ENCODE measurements at places on chromosomes 5 and 9.

- DNase-seq = no peak
These were observed 70.4 kb downstream of the RGS7BP start for GRCh38 chr5:64576250-64576649.

DNA sequence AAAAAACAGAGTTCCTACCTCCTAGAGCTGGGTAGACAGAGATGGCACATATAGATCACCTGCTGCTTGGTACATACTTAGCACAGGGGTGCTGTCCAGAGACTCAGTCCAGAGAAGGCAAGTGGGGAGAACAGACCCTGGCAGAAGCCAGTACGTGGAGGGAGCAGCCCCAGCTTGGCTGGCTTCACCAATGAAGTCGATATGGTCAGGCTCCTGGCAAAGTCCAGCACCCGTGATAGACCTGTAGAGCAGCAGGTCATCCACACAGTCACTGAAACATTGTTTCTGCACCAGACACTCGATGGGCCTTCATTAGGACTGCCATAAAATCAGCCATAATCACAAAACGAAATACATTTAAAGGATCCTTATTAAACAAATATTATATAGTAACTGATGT is 45.8 kb downstream of the WHRN start:
- DNase-seq = no peak

DNA sequence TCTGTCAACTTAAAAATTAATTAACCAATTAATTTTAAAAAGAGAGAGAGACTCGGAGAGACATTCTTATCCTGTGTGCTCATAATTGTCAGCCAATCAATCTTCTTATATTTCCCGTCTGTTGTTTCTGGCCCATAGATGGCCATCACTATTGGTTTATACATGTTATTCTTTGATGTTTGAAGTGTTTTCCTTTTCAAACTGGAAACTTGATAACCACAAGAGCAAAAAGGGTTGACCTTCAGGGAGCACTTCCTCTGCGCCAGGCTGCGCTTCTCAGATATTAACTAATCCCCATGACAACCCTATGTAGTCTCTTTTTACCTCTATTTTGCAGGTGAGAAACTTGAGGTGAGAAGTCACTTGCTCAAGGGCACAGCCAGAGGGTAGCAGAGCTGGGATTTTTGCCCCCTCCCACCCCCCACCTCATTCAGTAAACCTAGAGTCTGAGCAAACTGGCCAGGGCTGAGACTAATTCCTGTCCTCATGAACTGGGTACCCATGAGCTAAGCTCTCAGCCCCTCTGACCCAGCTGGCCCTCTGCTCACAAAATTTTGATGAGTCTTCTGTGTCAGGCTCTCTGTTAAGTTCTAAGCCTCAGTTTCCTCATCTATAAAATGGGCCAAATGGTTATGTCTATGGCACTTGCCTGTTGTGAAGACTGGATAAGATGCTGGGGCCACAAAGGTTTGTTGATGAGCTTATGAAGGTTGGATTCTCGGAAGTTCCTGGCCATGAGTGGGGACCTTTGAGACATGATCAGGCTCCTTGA is 86.0 kb upstream of the SH3PXD2B start:
- no peak for DNase-seq

DNA sequence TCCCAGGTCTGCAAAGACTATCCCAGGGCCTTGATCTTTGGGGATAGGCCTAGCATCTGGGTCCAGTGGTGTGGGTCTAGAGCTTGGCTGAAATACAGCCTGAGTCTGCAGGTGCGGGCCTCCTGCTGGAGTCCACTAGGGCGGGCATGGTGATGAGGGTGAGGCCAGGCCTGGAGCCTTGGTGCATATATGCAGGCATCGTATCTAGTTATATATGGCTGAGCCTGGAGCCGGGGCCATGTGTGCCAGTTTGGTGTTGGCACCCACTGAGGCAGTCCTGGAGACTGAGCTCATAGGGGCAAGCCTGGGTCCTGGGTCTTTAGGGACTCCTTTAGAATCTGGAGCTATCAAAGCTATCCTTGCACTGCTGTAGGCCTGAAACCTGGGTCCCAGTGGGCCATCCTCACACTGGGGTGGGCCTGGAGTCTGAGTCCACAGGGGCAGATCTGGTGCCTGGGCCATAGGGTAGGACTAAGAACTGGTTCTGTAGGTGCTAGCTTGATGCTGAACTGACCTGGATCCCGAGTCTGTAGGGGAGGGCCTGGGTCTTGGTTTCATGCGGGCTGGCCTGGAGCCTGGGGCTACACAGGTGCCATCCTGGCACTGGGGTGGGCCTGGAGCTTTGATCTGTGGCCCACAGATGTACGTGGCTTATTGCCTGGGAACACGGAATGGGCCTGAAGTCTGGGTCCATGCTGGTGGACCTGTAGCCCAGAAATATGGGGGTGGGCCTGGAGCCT is 346.5 kb upstream of the MEF2C start:
- DNase-seq = no peak

- DNase-seq = no peak
These were observed 48.9 kb downstream of the DAB2IP start for GRCh38 chr9:121700165-121700831.

DNA sequence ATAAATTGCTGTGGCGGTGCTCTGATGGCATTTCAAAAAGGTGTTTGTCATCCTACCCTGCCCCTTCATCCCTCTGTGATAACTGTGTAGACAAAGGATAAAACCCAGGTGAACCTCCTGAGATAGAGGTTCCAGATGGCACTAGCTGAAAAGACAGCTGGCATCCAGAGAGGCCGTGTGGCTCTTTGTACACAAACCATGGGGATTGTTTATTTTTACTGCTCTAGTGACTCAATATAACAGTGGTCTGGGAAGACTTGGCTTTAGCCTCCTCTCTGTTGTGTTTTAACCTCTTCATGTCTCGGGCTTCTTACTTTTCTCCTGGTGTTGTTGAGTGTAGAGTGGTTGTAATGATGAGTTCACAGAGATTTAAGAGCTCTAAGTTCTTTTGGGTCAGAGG is 48.8 kb downstream of the SH3GL2 start:
- no peak for DNase-seq

DNA sequence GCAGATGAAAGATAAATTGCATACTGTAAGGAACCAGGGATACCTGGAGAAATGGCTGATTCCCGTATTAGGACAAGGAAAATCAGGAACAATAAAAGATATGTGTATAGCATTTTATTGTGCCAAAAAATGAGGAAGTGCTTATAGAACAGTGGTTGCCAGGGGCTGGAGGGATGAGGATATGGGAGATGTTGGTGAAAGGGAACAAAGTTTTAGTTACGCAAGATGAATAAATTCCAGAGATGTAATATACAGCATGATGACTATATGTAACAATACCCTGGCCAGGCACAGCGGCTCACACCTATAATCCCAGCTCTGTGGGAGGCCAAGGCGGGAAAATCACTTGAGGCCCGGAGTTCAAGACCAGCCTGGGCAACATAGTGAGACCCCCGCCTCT is 101.8 kb downstream of the CDK5RAP2 start:
- no peak for DNase-seq

GRCh38 chr9:88342246-88342645 is 46.0 kb upstream of the SPIN1 start:
- no peak for DNase-seq

GRCh38 chr9:70525519-70525918 is 111.1 kb upstream of the KLF9 start:
- no peak for DNase-seq

DNA sequence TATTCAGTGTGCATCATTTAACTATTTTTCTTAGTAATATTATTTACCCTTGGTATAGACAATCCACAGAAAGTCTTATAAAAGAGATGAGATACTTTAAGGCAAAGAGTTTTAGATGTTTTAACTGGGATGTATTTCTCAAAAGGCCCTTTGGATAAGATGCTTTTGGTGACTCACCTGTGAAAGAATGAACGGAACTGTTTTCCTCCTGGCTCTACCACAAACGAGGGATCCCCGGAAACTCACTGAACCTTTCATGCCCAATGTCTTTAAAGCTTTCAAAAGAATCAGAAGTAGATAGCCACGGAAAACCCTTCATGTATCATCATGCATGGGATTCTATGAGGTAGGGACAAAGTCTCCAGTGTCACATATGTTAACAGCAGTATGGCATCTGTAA is 1.6 kb downstream of the ZNF782 start:
- DNase-seq = no peak

- DNase-seq = no peak
These were observed 28.5 kb downstream of the GSN start for GRCh38 chr9:121296213-121297127.

DNA sequence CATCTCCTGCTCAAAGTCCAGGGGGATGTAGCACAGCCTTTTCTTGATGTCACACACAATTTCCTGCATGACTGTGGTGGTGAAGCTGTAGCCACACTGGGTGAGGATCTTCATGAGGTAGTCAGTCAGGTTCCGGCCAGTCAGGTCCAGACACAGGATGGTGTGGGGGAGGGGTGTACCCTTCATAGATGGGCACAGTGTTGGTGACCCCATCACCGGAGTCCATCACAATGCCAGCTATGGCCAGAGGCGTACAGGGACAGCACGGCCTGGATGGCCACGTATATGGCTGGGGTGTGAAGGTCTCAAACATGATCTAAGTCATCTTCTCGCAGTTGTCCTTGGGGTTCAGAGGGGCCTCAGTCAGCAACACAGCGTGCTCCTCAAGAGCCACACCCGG is 19.7 kb upstream of the SPZ1 start:
- DNase-seq = no peak

All from GM04504 (cell line).